Dorsolateral prefrontal cortex (tissue), 122 donors: ENCODE measurements at places on chromosomes 11 and 22.

GRCh38 chr11:134374171-134374570, 37.9 kb downstream of the B3GAT1 start:
- DNase-seq = peak; percentile 28

DNA sequence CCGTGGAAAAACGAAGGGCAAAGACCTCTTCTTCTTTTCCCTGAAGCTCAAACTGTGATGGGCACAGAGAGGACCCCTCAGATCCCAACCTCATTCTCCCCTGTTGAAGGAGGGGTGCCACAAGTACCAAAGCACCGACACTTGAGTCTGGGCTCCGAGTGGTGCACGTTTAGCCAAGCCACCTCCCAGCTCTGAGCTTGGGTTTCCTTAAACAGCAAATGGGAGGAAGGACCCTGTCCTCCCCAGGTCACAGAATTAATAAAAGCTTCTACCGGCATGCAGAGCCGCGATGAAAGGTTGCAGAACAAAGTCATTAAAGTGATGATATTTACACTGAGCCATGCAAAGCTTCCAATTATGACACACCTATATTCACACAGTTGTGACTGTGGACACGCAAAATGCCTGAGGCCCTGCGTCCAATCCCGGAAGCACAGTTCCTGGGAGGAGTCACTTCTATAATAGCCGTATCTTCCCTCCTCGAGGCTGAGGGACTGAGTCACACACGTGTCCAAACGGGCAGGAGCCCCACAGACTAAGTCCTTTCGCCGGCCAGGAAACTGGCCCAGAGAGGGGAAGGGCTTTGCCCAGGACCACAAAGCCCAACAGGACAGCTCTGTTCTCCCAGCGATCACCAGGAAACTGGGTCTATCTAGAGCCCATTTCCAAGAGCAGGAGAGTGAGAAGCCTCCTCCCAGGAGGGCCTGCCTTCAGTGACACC, 922 bp upstream of the CSNK1E start:
- no peak for DNase-seq

DNA sequence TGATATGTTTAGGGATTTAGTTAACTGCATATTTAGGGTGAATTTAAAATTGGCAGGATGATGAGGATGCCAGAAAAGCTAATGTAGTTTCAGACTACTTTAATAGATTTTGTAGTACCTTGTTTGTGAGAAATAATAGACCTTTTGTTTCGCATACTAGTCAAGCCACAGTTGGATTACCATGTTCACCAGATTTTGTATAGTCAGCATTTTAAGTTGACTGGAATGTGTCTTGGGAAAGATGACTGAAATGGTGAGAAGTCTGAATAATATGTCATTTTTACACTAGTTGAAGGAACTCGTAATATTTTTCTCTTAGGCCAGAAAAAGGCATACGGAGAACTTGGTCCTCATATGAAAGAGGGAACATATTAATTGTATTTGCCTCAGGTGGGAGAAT, 23.4 kb downstream of the ATM start:
- no peak for DNase-seq

- no peak for DNase-seq
Observed at GRCh38 chr11:130528298-130529261, 80.1 kb downstream of the ADAMTS15 start.

GRCh38 chr22:43826142-43827002, 14.3 kb upstream of the EFCAB6 start:
- no peak for DNase-seq

- DNase-seq = no peak
Observed at GRCh38 chr22:35612903-35613302, 4.2 kb downstream of the MB start.

GRCh38 chr11:11072067-11072466, 214.2 kb upstream of the ZBED5 start:
- DNase-seq = no peak

DNA sequence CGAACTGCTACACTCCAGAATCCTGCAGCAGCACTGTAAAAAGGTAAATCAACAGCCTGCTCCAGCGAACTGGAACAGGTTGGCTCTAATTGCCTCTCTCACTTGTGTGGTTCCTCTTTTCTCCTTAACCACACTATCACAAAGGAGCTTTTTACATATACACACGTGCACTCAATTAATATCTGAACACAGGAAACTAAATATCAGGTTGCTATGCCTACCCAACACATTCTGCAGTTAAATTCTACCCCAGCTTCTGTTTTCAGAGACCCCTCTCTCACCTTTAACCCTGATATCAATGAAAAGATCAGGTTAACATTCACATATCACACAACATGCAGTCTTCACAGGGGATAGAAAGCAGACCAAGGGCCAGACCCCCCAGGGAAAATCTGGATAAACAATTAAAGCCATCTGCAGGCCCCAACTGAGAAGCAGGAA, 11.0 kb downstream of the RBFOX2 start:
- no peak for DNase-seq

DNA sequence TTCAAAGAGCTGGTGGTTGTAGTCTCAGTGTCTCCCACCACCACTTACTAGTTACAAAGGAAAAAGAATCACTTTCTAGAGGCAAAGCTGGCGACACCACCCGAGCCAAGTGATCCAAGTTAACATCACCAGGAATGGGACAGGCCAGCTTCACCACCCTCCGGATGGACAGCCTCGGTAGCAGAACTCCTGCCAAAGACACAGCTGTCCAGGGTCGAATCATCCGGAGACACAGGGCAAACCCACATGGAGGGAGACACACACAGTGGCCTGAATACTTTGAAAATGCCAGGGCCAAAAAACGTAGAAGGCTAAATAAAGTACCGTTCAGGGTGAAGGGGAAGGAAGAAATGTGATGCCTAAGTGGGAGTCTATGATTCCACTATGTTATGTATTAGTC, 33.1 kb downstream of the KCNQ1 start:
- no peak for DNase-seq

GRCh38 chr11:104704888-104705287, 193.4 kb downstream of the CASP12 start:
- no peak for DNase-seq

- no peak for DNase-seq
Observed at GRCh38 chr11:111696556-111696955, 69.6 kb downstream of the PPP2R1B start.

- no peak for DNase-seq
Observed at GRCh38 chr11:71247551-71248250, 4.7 kb downstream of the SHANK2 start.

DNA sequence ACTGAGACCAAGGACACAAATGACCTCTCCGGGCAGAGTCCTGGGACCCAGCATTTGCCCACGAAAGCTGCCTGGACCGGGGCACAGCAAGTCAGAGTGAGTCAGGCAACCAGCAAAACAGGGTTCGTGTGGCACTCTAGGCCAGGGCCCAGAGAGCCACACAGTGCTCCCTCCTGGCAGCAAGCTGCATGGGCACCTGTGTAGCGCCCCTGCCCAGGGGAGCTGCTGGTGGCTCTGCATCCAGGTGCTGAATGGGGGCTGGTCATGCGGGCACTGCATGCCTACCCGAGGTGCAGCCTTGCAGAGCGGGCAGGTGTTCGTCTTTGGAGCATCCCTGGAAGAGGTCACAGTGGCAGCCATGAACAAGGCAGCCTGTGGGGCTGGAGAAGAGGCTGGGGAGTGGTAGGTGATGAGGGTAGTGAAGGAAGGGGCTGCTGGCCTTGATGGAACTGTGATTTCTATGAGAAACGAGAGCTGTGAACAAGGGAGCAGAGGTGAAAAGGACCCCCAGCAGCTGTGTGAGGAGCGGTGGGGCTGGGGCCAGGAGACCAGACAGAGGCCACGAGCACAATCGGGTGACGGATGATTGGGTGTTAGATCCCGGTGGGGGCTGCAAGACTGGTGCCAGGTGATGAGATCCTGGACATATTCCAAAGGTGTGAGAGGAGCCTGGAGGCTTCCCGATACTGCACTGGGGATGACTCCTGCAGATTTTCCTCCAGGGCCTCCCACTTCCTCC, 63.3 kb downstream of the DGCR2 start:
- DNase-seq = no peak

DNA sequence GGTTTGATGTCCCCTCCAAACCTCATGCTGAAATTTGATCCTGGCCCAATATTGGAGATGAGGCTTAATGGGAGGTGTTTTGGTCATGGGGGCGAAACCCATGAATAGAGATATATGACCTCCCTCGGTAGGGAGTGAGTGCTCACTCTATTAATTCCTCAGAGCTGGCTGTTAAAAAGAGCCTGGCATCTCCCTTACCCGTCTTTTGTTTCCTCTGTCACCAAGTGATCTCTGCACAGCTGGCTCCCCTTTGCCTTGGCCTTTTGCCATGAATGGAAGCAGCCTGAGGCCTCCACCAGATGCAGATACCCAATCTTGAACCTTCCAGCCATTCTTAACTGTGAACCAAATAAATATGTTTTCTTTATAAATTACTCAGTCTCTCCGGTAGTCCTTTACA, 4.5 kb upstream of the CCDC81 start:
- no peak for DNase-seq

DNA sequence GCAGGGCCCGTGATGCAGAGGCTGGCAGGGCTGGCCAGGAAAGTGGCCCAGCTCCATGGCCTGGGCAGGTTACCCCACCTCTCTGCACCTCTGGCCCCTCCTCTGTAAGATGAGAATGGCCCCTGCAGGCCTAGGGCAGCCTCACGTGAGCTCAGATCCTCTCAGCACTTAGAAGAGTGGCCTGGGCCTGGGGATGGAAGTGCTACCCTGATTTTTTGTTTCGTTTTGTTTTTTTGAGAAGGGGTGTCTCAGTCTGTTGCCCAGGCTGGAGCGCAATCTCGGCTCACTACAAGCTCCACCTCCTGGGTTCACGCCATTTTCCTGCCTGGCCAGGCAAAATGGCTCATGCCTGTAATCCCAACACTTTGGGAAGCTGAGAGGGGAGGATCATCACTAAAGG, 982 bp downstream of the APOBEC3H start:
- no peak for DNase-seq

- no peak for DNase-seq
Observed at GRCh38 chr11:117815262-117815803, 9.2 kb downstream of the FXYD2 start.

DNA sequence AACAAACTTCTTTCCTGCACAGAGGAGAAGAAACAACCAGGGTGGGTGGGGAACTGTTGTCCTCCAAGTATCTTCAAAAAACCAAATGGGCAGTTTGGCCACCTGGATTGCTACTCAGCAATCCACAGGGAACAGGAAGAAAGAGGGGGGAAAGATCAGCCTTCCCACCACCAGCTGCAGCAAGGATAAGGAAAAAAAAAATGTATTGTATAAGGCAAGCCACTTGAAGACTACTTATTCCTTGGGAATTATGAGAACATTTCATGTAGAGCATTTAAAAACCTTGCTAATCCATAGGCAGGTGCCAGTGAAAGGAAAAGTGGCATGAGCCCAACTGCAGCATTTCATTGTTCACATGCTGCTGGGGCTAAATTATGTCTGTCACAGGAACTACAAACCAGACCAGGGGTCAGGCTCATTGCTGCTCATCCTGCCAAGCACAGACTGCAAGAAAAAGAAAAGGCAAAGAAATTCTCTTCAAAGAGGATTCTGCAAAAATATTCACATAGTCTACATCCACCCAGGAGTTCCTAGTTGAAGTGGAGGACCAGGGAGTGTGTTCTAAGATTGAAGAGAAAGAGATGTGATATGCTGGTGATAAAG, 2.2 kb downstream of the RAB30 start:
- DNase-seq = no peak

GRCh38 chr11:12454782-12455181, 77.4 kb downstream of the PARVA start:
- no peak for DNase-seq

- no peak for DNase-seq
Observed at GRCh38 chr11:105144887-105145286, 5.3 kb upstream of the CARD18 start.
